Posterior cingulate gyrus (tissue), 11 donors: ENCODE measurements at places on chromosomes 16 and 17.

DNA sequence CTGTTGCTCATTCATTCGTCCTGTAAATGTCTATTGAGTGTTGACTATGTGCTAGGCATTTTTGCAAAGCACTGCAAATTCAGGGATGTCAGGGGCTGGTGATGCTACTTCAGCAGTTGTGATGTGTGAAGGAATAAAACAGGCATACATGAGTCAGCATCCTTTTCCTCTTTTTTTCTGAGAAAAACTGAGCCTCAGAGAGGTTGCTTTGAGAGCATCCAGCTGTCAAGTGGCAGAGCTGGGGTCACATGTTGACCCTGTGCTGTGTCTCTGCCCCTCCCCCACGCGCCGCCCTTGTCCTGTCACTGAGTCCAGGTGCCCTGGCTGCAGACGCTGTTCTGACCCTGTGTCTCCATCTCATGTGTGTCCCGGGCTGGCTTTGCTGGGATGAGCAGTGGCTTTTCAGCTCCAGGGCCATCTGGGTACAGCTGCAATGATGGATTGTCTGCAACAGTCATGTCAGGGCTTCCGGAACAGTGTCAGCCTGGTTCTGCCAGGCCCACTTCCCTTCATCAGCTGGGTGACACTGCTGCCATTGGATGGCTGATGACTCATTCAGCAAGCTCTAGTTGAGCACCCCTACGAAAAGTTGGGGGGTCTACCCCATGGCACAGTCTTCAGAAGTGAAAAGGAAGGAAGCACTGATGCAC lies 14.9 kb downstream of the SEC14L5 start:
- DNase-seq: peak; percentile 60

DNA sequence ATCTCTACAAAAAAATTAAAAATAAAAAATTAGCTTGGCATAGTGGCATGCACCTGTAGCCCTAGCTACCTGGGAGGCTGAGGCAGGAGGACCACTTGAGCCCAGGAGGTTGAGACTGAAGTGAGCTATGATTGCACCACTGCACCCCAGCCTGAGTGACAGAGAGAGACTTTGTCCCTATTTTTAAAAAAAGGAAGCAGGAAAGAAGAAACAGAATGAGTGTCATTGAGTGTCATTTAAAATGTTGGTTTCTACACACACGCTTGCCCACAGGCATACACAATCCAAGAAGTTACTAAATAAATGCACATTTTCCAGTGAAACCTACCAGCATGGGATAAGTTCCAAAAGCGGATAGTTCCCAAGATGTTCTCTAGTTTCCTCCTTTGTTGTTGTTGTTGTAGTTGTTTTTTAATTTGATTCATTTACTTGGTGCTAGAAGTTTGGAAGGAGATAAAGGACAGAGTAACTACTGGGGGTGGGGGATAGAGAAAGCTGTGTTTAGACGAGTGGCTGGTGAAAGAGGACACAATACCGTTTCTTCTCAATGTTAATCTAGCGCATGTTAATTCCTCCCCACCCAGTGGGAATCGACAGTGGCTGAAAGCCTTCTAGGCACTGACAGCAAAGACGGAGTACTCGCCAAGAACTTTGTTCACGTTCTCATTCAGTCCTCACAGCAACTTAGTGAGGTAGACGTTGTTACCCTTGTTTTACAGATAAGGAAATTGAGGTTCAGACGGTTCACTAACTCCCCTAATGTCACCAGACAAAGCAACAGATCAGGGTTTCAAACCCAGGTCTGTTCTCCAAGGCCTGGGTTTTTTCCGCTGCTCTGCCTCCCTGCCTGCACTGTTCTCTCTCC lies 17.3 kb downstream of the MRPS23 start:
- DNase-seq: no peak

DNA sequence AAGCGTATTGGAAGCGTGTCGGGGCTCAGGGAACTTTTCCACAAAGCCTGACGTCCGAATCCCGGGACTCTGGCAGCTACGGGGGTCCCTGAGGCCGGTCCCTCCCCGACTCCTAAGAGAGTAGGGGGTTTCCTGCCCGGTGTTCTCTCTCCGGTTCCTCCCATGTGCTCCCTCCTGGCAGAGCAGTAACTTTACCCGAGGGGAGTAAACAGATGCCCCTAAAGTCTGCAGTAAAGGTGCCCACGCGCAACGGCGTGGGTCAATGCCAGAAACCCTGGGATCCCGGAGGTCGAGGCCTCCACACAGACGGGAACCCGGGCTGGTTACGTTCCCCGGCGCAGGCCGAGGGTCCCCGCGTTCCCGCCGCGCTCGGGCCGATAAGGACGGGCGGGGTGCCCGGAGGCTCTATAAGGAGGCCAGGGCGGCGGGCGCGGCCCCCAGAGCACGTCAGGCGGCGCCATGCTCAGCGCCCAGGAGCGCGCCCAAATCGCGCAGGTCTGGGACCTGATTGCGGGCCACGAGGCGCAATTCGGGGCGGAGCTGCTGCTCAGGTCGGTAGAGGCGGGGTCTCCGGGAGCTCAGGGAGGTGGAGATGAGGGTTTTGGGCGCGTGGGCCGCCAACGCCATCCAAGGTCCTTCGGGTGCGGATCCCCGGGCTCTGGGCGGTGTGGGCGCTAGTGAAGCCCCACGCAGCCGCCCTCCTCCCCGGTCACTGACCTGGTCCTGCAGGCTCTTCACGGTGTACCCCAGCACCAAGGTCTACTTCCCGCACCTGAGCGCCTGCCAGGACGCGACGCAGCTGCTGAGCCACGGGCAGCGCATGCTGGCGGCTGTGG lies at the start of gene HBM:
Gene HBM (plus strand): TSS at position 440 of the 836 bp plus-strand sequence. CDS start 20 bp downstream, at position 460.
- peak; percentile 48 for DNase-seq

DNA sequence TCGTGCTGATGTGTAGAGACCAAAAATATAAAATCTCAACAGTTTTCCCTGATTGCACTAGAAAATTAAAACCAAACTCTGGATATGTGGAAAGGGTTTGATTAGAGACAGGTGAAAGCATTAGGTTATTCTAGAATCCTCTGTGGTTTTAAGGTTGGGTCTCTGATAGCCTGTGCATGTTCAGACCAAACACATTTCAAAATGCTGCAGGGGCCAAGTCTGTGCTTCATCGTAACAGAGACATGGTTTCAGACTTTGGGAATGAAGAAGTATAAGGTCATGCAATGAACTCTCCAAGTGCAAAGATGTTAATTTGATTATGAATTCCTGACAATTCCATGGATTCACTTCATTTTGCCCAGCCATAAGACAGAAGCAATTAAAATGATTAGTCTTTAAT lies 261.0 kb upstream of the KCNJ16 start:
- no peak for DNase-seq

GRCh38 chr16:84726079-84726668 lies 26.4 kb downstream of the USP10 start:
- peak; percentile 93 for DNase-seq

DNA sequence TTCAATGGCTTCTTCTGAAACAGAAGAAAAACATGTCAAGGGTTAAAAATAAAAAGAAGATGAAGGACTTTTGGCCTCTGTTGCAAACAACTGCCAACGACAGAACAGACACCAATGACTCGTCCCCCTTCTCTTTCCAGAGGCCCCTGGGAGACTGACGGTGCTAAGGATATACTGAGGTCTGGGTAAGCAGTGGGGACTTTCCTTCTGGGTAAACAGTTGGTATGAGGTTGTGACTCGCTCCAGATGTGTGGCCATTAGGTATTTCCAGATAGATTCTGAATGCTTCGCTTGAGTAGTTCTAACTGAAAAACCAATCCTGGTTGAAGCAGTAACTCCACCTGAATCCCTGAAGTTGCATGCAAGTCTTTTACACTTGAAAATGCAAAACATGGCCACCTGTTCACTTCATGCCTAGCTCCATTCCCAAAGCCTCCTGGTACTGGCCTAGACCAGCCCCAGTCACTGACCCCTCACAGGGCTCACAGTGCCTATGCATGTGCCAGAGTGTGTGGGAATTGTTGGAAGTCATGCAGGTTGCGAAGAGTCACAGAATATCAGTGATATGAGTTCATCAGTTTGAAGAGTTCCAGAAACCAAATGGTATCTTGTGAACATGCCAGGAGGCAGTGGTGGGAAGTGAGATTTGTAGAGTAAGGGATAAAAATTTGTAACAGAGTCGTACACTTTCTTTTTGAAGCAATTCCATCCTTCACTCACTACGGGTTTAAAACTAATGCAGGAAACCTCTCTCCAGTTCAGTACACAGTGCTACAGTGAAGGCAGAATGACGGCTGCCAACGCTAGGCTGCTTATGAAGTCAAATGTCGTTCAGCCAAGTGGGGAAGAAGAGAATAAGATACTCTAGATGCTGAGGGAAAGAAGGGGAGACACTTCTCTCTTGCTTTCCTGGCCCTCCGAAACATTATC lies 217.8 kb downstream of the ZFHX3 start:
- no peak for DNase-seq

DNA sequence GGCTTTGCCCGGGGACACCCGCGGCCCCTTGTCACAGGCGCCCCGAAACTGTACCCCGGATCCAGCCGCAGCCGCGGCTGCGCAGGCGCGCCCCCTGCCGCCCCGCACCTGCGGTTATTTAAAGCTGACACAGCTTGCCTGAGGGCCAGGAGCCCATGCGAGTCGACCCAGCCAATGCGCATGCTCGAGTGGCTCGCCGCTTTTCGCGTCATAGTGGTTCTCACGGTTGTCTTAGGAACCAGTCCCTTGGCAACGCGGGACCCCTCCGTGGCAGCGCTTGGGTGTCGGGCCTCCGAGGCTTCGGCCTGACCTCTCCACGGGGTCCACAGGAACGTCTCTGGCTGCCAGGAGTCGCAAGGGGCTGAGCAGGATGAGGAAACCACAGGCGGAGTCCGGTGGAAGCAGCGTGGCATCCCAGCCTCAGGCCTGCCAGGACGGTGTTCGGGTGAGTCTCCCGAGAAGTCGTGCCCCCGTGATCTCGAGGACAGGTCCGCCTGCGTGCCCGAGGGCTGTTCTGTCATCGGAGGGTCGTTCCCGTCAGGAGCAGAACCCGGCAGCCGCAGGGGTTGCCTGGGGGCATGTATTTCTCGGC lies 716.9 kb downstream of the KCNJ18 start:
- no peak for DNase-seq

DNA sequence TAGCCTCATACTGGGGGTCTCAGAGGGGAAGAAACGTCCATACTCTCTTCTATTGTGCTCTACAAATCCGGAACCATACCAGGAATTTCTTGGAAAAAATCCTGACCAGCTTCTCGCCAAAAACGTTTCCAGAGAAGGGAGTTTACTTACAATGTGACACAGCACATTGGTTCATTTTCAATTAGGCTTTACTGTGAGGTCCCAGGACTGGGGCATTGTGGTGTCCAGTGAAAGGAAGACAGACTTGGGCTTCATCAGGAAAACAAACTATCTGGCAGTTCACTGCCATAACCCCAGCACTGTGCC lies 14.7 kb downstream of the MPP2 start:
- no peak for DNase-seq

GRCh38 chr17:34556384-34556783 lies 23.0 kb upstream of the TMEM132E start:
- no peak for DNase-seq

GRCh38 chr17:42116705-42117396 lies 4.3 kb downstream of the KAT2A start:
- peak; percentile 82 for DNase-seq

GRCh38 chr17:72846399-72846798 lies 246.1 kb downstream of the SLC39A11 start:
- no peak for DNase-seq

- no peak for DNase-seq
These were observed 28.2 kb upstream of the HAS3 start for GRCh38 chr16:69077251-69077650.

DNA sequence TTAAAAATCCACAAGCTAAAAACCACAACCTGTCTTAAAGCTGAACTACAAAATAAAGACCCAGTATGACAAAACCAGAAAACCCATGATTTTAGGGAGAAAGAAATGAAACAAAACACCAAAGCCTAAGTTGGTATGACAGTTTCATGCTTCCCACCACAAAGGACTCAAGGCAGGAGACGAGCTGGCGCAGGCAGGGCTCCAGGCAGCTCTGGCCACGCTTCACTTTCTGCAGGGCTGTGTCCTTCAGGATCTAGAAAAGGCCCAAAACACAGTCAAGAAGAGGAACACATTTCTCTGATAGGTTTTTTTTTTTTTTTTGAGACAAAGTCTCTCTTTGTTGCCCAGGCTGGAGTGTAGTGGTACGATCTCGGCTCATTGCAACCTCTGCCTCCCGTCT lies 75.3 kb downstream of the WDR59 start:
- no peak for DNase-seq

DNA sequence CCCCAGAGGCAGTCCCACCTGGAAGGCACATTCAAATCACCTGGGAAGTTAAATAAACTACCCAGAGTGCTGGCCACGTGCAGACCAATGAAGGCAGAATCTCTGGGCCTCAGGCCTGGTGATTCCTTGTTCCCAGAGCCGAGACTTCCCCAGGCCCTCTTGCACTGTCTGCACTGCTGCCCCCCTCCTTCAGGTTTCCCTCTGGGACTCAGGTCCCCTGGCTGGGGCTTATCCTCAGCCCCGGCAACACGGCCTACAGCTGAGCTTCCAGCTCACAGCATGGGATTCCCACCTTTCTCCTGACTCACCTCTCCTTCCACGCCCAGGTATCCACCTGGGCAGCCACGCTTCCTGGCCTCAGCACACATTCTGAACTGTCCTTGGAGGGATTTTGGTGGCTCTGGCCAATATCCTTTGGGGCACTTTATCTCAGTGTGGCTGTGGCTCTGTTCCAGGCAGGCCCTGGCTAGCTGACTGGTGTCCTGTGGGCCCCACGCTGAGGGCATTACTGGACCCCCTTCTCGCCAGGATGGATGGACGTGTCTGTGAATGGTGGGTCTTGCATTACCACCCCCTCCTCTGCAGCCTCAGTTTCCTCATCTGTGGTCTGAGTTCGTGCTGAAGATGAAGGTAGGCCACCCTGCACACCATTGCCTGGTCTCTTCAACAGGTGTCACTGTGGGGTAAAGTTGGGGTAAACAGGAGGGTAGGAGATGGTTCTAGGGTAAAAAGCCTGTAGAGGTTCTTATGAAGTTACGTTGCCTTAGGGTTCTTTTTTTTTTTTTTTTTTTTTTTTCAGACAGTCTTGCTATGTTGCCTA lies 165.7 kb downstream of the IRF8 start:
- DNase-seq: no peak

DNA sequence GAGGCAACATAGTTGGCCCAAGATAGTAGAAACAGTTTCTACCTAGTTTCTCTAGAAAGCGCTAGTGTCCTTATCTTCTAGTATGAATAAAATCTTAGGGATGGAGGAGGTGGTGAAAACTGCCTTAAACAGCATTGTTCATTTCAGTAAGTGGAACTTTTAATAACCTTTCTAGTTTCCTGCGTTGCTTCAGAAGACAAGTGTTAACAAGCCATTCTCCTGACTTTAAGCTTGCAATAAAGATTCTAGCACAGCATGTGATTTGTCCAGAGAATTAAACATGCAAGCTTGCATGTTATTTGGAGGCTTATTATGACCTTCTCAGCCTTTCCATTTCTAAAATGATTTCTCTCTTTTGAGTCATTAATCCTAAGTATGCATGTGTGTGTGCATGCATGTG lies 72.3 kb downstream of the TANGO6 start:
- DNase-seq: no peak

- no peak for DNase-seq
These were observed 118.5 kb upstream of the ZFHX3 start for GRCh38 chr16:73166441-73166851.

DNA sequence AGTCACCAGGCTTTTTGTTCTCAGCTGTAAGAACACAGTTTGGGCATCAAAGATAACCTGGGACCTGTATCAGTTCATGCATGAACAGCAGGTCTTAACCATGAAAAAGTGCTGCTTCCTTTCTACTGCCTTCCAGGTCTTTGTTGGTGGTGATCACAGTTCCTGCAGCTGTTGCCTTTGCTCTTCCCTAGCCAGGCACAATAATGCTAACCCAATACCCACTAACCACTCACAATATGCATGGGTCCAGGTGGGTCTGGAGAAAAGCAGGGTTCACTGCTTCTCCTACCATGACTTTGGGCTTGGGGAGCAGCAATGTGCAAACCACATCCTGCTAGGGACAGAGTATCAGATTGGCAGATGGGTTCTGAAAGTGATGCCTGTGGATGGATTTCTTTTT lies 396.9 kb downstream of the UTP18 start:
- no peak for DNase-seq
